SW 1271 (cell line): ENCODE measurements at places on chromosomes 7 and 10.

DNA sequence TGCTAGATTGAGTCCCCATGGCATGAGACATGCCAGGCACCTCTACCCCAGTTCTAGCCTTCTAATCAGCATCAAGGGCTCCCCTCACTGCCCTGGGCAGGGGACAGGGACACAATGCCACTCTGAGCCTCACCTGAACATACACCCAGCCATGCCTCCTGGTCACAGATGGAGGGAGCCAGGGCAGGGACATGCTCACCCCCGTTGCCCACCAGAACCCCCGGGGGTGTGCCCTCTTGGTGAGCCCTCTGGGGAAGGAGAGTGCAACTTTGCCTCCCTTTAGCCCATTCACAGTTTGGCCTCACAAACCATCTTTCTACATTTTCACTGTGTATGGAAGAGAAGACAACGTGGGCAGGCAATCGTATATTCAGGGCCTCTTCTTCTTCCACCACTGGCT lies 167.2 kb downstream of the LCOR start:
- DNase-seq = no peak

GRCh38 chr10:36451391-36451970 lies 673.9 kb upstream of the ANKRD30A start:
- no peak for DNase-seq

GRCh38 chr10:128160297-128160711 lies 34.1 kb upstream of the MKI67 start:
- no peak for DNase-seq

- DNase-seq = no peak
Measured at GRCh38 chr7:29196971-29197595, 2.5 kb downstream of the CHN2 start.

GRCh38 chr7:46586406-46586805 lies 665.3 kb upstream of the IGFBP3 start:
- no peak for DNase-seq

GRCh38 chr10:97081621-97082235 lies 104.0 kb downstream of the SLIT1 start:
- no peak for DNase-seq

DNA sequence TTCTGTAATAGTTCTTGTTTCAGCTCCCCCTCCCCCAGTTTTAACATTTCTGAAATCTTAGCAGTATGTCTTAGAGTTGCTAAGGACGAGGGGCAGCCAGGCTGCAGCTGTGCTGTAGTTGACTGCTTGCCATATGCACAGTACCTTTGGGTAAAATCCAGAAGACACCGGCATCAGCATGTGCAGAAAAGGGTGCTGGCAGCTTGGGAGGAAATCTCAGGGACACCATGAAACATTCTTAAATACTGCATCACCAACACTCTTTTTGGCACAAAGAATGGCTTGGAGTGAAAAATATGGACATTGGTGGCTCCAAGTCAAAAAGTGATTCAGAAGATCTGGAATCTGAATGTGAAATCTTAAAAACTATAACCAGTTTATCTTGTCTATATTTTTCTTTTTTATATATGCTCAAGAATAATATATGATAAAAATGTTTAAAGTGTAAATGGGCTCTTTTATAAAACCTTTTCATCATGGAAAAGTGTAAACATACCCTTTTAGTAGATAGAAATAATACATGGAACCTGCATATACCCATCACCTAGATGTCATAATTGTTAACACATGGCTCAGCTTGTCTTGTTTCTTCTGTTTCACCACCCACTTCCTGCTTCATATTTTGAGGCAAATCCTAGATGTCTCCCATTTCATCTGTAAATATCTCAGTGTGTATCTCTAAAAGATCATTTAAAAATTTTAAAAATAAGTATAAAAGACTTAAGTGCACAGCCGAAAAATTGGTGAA lies 34.4 kb upstream of the ARMS2 start:
- DNase-seq = no peak

- DNase-seq = no peak
Measured at GRCh38 chr10:12638103-12638502, 288.8 kb downstream of the CAMK1D start.

GRCh38 chr7:149430192-149430591 lies 30.7 kb downstream of the ZNF777 start:
- DNase-seq = no peak

DNA sequence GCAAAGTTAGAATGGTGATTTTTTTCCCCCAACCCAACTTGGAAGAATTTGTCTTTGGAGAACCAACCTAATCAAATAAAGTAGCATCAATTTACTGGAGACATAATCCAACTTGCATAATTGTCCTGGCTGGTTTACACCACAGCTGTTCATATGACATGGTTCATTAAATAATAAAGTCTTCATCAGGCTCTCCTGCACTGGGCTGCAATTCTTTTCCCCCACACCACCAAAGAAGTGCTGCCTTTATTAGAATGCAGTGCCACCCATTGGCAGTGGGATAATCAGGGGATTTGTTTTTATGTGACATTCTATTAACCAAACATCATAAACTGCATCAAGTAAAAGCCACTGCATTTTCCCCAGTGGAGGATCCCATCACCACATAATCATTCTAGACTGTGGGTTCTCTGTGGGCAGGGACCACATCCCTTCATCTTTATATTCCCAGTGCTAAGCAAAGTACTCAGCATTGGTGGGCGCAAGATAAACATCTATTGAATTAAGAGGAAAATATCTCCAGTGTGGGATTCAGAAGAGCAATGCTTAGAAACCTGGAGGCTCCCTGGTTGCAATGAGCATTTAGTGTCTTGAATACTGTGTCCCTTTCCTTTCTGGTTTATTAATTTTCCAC lies 322.0 kb downstream of the KCNMA1 start:
- DNase-seq = no peak

DNA sequence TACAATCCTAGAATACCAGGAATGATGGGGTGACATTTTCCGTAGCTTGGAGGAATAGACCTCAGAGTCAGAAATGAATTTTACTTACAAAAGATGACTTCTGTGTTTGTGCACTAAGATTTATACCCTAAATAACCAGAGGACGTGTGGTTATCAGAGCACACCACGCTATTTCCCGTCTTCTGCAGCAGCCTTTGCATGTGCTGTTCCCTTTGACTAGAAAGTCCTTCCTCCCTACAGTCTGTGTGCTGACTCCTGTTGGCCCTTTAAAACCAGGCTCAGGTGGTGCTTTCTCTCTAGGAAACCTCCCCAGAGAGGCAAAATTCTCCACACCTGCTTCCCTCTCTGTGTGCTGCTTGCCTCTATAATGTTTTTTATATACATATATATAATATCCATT lies 73.3 kb upstream of the SMNDC1 start:
- DNase-seq = no peak

GRCh38 chr7:85634951-85635350 lies 448.1 kb upstream of the SEMA3D start:
- no peak for DNase-seq

DNA sequence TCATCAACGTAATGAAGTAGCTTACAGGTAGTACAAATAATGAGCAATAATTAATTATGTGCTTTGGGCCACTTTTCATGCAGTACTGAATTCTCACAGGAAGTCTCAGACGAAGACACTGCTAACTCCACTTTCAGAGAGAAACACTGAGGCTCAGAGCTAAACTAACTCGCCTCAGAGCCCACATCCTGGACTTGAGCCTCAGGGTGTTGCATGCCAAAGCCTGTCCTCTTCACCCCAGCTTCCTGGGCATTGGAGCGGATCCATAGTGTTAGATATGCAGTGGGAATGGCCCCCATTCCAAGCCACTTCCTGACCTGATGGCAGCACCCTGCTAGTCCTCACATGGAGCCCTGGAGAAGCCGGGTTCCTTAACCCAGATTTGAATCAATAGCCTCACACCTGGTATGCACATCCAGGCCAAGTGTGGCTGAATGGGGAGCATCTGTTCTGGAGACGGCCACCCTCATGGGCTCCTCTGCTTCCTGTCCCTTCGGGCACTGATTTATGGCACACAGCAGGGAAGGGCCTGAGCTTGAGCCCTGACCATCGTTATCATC lies 265.1 kb upstream of the ZNF32 start:
- DNase-seq = no peak

DNA sequence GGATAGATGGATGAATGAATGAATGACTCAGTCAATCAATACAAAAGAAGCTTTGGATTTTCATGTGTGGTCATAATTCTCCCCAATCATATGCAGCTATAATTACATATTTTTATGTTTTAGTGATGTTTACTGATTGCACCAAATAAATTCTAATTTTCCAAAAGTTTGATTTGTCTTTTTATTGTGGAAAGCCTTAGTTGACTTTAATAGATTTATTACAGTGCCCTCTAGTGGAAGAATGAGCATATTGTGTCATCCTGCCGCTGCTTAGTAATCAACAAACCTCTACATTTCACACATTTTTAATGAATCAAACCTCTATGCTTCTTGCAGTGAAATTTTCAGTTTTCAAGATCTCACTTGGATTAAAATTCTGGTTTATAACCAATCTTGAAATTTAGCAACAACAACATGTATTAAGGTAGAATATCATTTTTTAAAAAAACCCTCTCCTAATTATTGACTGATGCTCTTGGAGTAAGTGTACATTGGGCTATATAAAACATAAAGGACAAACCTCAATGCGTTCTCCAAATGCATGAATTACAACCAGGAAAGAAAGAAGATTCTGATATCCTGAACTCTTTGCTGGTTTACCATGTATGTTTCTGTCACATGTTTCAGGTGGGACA lies 55.6 kb upstream of the PNLIP start:
- no peak for DNase-seq

DNA sequence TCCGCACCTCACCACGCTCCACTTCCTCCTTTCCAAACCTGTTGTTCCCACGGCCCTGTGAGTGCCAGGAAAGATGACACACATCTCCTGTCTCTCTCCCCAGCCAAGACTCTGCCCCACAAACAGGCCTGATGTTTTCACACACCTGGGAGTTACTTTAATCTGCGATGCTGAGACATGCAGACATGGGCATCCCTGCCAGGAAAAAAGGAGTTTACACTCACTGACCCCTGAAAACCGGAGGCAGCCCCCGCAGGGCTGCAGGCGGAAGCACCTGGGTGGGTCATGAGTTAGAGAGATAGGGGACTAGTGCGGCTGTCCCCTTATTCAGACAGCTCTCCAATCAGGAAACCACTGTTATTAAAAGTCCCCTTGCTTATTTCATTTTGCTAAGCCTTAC lies 106.4 kb upstream of the CARD11 start:
- DNase-seq = no peak

- no peak for DNase-seq
Measured at GRCh38 chr7:151559557-151560183, 40.0 kb upstream of the RHEB start.

- DNase-seq = no peak
Measured at GRCh38 chr7:127782654-127783559, 130.9 kb downstream of the SND1 start.

GRCh38 chr10:124048371-124049290 lies 44.8 kb downstream of the CHST15 start:
- DNase-seq = no peak

GRCh38 chr10:124420254-124420653 lies 1.5 kb upstream of the OAT start:
- no peak for DNase-seq

DNA sequence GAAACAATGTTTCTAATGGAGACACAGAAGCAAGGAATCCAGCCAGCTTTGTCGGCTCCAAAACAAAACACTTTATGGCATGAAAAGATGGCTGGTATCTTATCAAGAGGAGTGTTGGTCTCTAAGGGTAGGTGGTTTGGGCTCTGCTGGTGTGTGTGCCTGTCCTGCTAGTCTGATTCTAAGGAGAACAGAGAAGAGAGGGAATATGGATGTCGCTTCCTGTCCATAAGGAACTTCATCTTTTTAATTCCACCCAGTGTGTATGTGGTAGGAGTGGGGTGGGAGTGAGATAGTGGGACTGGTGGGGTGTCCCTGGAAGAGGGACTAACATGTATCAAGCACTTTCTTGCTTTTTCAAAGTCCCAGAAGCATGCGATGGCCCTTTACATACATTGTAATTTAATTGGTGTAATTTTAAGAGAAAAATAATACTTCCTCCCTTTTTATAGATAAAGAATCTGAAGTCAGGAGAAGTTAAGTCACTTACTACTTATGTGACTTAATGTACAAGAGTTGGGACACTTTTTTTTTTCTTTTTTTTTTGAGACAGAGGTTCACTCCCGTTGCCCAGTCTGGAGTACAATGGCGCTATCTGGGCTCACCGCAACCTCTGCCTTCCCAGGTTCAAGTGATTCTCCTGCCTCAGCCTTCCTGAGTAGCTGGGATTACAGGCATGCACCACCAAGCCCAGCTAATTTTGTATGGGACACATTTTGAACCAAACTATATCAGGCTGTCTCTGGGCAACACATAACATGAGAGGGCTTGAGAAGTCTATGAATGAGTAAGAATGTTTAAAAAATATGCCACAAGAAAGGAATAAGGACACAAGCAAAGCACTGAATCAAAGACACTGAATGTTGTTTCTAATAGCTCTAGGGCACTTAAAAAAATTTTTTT lies 18.8 kb downstream of the NT5C3A start:
- no peak for DNase-seq

DNA sequence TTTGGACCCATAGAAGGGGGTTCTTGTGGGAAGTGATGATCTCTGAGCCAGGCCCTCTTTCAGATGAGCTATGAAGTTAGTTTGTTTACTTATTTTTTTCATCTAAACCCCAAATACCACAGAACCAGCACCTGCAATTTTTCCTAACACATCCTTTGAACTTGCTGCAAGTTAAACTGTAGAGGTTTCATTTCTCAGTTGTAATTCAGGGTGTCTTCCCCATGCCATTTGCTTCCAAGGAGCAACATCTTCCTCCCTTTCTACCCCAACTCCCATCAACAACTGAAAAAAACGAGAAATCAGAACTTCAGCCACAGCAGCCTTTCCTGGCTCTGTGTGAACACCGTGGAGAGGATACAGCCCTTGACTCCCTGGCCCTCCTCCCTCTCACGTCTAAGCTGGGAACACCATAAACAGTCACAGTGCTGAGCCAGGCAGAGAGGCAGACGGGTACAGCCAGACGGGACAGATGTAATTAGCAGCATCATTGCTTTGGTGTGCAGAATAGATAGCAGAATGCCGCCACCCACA lies 63.6 kb downstream of the RGS10 start:
- DNase-seq = no peak

- DNase-seq = no peak
Measured at GRCh38 chr10:130038019-130038555, 72.5 kb downstream of the C10orf143 start.

DNA sequence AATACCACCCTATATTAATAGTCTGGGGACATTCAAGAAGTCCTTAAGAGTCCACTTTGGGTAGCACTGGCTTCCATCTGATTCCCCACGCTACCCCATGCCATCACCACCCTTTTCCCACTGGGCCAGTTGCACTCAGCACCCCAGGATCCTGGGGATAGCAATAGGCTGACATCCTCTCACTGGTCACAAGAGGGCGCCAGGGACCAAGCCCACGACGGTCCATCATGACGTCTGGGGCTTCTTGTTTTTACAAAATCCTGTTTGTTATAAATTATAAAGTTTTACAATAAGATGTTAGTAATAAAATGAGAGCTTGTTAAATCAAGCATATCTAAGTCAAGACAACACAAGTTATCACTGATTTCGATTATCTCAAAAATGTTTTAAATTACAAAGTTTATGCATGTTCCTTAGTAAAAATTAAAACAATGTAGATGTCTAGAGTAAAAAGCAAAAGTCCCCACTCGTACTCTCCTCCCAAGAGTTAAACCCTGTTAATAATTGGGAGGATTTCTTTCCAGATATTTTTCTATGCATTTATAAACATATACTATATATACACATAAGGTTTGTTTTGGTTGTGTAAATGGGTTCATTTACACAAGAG lies 15.4 kb downstream of the GPNMB start:
- DNase-seq = peak; percentile 51
